Naive thymus-derived CD4-positive, alpha-beta T cell (primary cell): ENCODE measurements at places on chromosomes 12 and 14. TPM values are rescaled to one million over a fixed set of nuclear protein-coding genes. Genes with fewer than 3 reads are reported as not detected.

The ISM2 gene
- 0.41 TPM in 1 of 2 replicates, not detected in the other for total RNA-seq

The INHBC gene
- total RNA-seq: not detected

The NPFF gene
- total RNA-seq: not detected

The C12orf54 gene
- not detected for total RNA-seq

The SMOC1 gene
- total RNA-seq: not detected in 2 replicates

The TMPRSS12 gene
- not detected in 2 replicates for total RNA-seq

The RAB15 gene
- 5.1 TPM for total RNA-seq

The DYNLL1 gene
- 292 and 301 TPM in 2 replicates for total RNA-seq

The GXYLT1 gene
- total RNA-seq: 8.3 TPM

The C1R gene
- 4.1 and 4.8 TPM in 2 replicates for total RNA-seq

The GPR162 gene
- total RNA-seq: 0.31 and 0.38 TPM in 2 replicates

The CS gene
- total RNA-seq: 167 TPM

The MYRFL gene
- total RNA-seq: 0.24 TPM

The TMCC3 gene
- 9.7 TPM for total RNA-seq

The CD4 gene
- 256 TPM for total RNA-seq

- no peaks in the 10 kb centered on the region for H3K4me1 ChIP-seq
- no peak overlapping the region for H3K27ac ChIP-seq
- H3K36me3 ChIP-seq: no peaks in the 10 kb centered on the region
- no peak for DNase-seq
Measured at GRCh38 chr12:80373666-80374065, 70.4 kb upstream of the PTPRQ start.

- no peaks in the 10 kb centered on the region for H3K4me1 ChIP-seq
- H3K27me3 ChIP-seq: no peaks in the 10 kb centered on the region
Measured at GRCh38 chr12:123808167-123808566, 46.1 kb downstream of the DNAH10 start.

DNA sequence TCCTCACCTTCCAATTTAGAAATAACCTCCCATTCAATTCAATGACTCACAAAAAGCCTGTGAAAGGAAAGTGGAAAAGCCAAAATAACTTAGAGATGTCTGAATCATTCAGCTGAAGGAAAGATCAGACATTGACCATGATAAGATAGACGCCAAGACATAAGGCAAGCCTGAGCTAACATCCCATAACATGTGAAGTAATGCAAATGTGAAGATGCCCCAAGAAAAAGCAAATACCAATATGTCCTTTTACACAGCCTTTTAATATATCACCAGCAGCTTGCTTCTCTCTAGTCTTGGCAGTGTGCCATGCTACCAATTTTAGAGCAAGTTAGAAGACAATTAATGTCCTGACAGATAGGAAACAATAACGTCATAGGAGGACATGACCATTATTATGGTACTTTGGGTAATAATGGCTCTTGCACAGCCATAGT, 2.4 kb upstream of the NUMB start:
- peaks cover 13% of the 10 kb centered on the region for H3K4me1 ChIP-seq
- H3K27ac ChIP-seq: no peak overlapping the region
- H3K36me3 ChIP-seq: no peaks in the 10 kb centered on the region
- DNase-seq: no peak
- no peaks in the 10 kb centered on the region for H3K27me3 ChIP-seq

DNA sequence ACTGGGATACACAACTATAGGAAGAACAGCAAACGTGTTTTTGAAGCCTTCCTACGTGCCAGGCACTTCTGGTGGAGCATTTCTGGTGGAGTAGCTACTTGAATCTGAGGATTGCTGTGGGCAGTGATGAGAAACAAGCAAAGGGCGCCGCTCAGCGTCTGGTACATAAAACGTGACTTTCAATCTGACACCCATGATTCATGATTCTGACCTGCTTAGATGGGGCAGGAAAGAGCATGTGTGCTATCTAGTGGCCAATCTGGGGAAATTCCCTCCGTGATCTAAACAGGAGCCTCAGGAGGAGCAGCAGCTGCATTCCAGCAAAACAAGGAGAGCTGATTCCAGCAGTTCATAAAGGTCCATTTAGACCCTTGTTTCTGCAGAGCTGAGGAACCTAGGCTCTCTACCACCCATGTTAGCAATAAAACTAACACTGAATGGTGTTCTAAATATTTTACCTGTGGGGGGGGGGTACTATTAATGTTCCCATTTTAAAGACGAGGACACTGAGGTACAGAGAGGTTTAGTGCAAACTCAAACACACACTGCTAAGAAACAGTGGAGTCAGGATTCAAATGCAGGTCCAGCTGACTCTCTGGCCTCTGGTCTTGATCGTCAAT, 37.8 kb downstream of the PAH start:
- H3K27ac ChIP-seq: no peak overlapping the region
- no peak for DNase-seq
- H3K27me3 ChIP-seq: no peaks in the 10 kb centered on the region
- no peaks in the 10 kb centered on the region for H3K4me1 ChIP-seq
- H3K36me3 ChIP-seq: no peaks in the 10 kb centered on the region

GRCh38 chr12:12784911-12785814, at the start of gene APOLD1:
Gene APOLD1 (plus strand): TSS chr12:12785659. CDS start chr12:12785692, 33 bp downstream.
- DNase-seq: no peak
- peak within 1 kb of the TSS; percentile 86 for H3K4me3 ChIP-seq
- H3K27me3 ChIP-seq: no peaks in the 10 kb centered on the region
- peak within 1 kb of the TSS; percentile 78 for H3K27ac ChIP-seq
- H3K36me3 ChIP-seq: no peaks in the 10 kb centered on the region

GRCh38 chr14:77088645-77089044, 9.4 kb upstream of the CIPC start:
- no peak for DNase-seq
- H3K4me3 ChIP-seq: no peak overlapping the region
- no peaks in the 10 kb centered on the region for H3K27me3 ChIP-seq

- no peak for DNase-seq
- peaks cover 4% of the 10 kb centered on the region for H3K36me3 ChIP-seq
- no peaks in the 10 kb centered on the region for H3K27me3 ChIP-seq
- peaks cover 30% of the 10 kb centered on the region for H3K4me1 ChIP-seq
Measured at GRCh38 chr14:104794099-104794498, 1.4 kb downstream of the AKT1 start.

DNA sequence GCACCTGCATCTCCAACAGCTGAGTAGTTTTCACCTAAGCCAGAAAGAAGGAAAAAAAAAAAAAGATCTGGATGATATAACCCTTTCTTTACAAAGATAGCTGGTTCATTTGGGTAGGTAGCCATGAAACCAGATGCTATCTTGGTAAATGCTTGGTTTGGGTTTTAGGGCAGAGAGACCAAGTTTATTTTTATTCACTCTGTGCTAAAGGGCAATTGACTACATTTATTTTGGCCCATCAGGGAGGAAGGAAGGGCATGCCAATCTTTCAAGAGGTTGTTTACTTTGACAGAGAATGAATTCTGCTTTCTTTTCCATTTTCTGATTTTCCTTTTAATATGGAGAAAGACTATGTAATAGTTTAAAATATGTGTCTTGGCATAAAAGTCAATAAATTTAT, 91.0 kb downstream of the NTN4 start:
- H3K36me3 ChIP-seq: no peaks in the 10 kb centered on the region
- H3K27me3 ChIP-seq: no peaks in the 10 kb centered on the region
- H3K4me1 ChIP-seq: no peaks in the 10 kb centered on the region
- no peak overlapping the region for H3K27ac ChIP-seq
- H3K4me3 ChIP-seq: no peak overlapping the region

DNA sequence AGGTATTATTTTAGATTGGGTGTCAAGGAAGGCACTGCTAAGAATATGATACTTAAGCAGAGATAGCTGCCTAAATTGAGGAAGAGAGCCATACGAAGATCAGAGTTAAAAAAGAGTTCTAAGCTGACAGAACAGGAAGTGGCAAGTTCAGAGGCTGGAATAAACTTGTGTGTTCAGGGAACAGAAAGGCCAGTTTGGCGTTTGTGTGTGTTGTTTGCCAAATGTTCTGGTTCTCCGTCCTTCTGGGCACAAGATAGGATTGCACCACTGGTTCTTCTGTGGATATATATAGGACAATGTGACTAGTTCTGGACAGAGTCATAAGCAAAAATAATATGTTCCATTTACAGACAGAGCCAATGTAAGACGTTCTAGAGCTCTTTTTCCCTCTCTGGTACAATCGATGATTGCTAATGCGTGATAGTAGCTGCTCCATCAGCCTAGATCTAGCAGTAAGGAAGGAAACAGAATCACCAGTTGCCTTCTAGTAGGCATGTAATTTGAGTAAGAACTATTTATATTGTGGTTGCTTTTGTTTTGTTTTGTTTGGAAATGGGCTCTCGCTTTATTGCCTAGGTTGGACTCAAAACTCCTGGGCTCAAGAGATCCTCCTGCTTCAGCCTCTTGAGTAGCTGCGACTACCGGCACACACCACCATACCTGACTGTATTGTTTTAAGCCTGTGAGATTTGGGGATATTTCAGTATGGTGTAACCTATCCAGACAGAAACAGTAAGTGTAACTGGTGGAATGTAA, 7.4 kb downstream of the BBS10 start:
- no peaks in the 10 kb centered on the region for H3K27me3 ChIP-seq
- no peak overlapping the region for H3K27ac ChIP-seq
- DNase-seq: no peak
- no peaks in the 10 kb centered on the region for H3K4me1 ChIP-seq

GRCh38 chr14:74938531-74939495, 15.8 kb upstream of the RPS6KL1 start:
- no peaks in the 10 kb centered on the region for H3K27me3 ChIP-seq
- no peaks in the 10 kb centered on the region for H3K36me3 ChIP-seq
- no peak overlapping the region for H3K4me3 ChIP-seq
- no peak for DNase-seq

- H3K36me3 ChIP-seq: no peaks in the 10 kb centered on the region
- H3K4me3 ChIP-seq: no peak overlapping the region
- no peaks in the 10 kb centered on the region for H3K27me3 ChIP-seq
- DNase-seq: no peak
- no peak overlapping the region for H3K27ac ChIP-seq
- H3K4me1 ChIP-seq: no peaks in the 10 kb centered on the region
Measured at GRCh38 chr12:42859612-42860011, 270.1 kb upstream of the PRICKLE1 start.

GRCh38 chr12:2550561-2551411, 244.0 kb upstream of the FKBP4 start:
- no peaks in the 10 kb centered on the region for H3K4me1 ChIP-seq
- no peaks in the 10 kb centered on the region for H3K27me3 ChIP-seq
- no peak overlapping the region for H3K4me3 ChIP-seq
- H3K27ac ChIP-seq: no peak overlapping the region

DNA sequence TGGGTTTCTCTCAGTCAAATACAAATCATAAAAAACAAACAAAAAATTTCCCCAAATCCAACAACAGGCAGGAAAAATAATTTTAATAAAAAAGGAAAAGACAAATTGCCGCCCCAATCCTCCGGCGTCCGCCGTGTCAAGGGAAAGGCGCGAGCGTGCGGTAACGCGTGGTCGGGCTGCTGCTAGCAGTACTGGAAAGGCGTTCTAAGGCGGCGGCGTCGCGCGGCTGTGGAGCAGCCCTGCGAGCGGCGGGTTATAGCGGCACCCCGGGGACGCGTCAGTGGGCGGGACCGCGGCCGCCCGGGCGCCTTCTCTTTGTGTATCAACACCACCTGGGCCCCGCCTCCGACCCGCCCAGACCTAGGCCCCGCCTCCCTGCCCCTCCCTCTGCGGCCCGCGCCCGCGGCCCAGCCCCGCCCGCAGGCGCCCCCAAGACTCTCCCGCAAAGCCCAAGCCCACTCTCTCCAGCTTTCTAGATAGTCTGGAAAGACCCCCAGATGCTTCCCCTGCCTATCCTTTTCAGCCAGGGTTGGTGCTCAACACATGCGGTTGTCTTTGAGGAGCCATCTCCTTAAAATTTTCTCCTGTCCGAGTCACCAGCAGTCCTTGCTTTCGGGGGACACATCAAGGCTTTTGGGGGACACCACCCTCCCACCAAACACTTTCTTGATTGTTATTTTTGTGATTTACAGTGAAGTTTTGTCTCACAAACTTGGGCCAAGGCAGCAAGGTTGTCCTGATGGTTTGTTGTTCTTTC, at the start of gene SLC38A2:
Gene SLC38A2, minus strand, starts transcription at position 230 of the 757 bp plus-strand sequence. CDS start 1,480 bp downstream, outside the sequence.
- peak within 1 kb of the TSS; percentile 87 for H3K4me3 ChIP-seq
- H3K27ac ChIP-seq: peak within 1 kb of the TSS; percentile 89
- peaks cover 40% of the 10 kb centered on the region for H3K4me1 ChIP-seq
- peaks cover 11% of the 10 kb centered on the region for H3K36me3 ChIP-seq
- H3K27me3 ChIP-seq: no peaks in the 10 kb centered on the region

DNA sequence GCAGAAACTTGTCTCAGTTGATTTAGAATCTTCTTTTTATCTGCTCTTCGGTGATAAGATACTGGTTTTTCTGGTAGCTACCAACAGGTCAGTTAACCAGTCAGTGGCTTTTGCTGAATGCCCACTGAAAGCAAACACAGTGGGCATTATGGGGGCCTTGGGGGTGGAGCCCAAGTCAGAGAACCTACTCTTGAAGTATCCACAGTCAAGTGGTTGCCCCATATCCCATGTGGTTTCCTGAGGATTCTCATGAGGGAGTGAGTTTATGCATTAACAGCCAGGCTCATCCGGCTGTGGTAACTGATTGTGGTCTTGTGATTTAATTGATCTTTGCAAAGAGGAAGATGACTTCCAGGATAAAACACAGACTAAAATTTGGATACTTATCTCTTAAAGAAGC, 83.7 kb downstream of the ST8SIA1 start:
- DNase-seq: no peak
- no peaks in the 10 kb centered on the region for H3K36me3 ChIP-seq
- no peak overlapping the region for H3K27ac ChIP-seq
- H3K4me1 ChIP-seq: no peaks in the 10 kb centered on the region
- no peaks in the 10 kb centered on the region for H3K27me3 ChIP-seq

DNA sequence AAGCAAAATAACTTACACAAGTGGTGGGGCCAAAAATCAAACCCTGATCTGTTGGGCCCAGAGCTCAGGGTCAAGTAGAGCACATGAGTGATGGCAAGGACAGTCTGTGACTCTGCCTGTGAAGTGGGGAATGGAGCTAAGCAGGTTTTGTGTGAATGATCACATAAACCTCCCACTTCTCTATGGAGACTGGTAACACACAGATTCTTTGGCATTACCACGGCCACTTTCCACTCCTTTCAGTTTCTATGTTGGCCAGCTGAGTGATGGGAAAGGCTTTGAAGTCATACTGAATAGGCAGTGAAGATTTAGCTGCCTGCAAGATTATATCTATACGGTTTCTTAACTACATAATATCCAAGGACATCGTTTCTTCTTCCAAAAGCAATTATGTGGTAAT, 97.9 kb downstream of the ARMH4 start:
- no peak overlapping the region for H3K27ac ChIP-seq
- no peaks in the 10 kb centered on the region for H3K4me1 ChIP-seq
- no peaks in the 10 kb centered on the region for H3K36me3 ChIP-seq
- no peaks in the 10 kb centered on the region for H3K27me3 ChIP-seq

GRCh38 chr14:61747342-61747741, 14.9 kb upstream of the SNAPC1 start:
- no peak for DNase-seq
- no peak overlapping the region for H3K27ac ChIP-seq
- H3K4me3 ChIP-seq: no peak overlapping the region
- H3K27me3 ChIP-seq: no peaks in the 10 kb centered on the region

DNA sequence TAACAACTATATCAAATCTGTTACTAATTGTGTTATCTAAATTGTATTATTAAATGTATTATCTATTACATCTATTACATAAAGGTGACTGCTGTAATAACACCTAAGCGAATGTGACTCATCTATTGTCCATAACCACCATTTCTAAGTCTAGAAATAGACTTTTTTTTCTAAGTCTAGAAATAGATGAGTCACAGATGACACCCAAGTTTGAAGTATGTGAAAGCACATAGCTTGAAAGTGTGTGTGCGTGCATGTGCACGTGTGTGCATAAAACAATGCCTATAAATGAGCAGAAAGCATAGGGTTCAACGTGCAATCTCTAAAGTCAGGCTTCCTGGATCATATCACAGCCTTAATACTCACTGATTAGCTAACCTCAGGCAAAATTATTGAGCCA, 451.3 kb upstream of the USP15 start:
- H3K4me3 ChIP-seq: no peak overlapping the region
- no peaks in the 10 kb centered on the region for H3K4me1 ChIP-seq
- H3K27me3 ChIP-seq: no peaks in the 10 kb centered on the region
- no peak overlapping the region for H3K27ac ChIP-seq
